ENCODE measurements at places on chromosomes 7 and 10. TPM values are rescaled to one million over a fixed set of nuclear protein-coding genes. Genes with fewer than 3 reads are reported as not detected.

PVRIG gene
- total RNA-seq, result not detected

INMT gene
- not detected for total RNA-seq

IFIT1B gene
- total RNA-seq, result not detected

NKX1-2 gene
- 0.03 TPM for total RNA-seq

NPY4R2 gene
- 22.5 TPM for total RNA-seq

NRCAM gene
- 96.4 TPM for total RNA-seq

C10orf67 gene
- total RNA-seq, result not detected

EN2 gene
- total RNA-seq, result 0.85 TPM

OR2F1 gene
- not detected for total RNA-seq

LIPK gene
- total RNA-seq, result not detected

PALD1 gene
- total RNA-seq, result 6.2 TPM

CYP26A1 gene
- 2.1 TPM for total RNA-seq

MSMB gene
- 0.42 TPM for total RNA-seq

CPA2 gene
- total RNA-seq, result 0.30 TPM

ANKRD30A gene
- total RNA-seq, result 0.86 TPM

PPP1R17 gene
- not detected for total RNA-seq

AGMO gene
- total RNA-seq, result 1.1 TPM

RAB19 gene
- total RNA-seq, result not detected

AEBP1 gene
- total RNA-seq, result 0.06 TPM

HOXA13 gene
- 2.0 TPM for total RNA-seq

CPXM2 gene
- not detected for total RNA-seq

FAM180A gene
- 0.06 TPM for total RNA-seq

CFAP70 gene
- 0.18 TPM for total RNA-seq
